ENCODE measurements at places on chromosomes 4 and X.

DNA sequence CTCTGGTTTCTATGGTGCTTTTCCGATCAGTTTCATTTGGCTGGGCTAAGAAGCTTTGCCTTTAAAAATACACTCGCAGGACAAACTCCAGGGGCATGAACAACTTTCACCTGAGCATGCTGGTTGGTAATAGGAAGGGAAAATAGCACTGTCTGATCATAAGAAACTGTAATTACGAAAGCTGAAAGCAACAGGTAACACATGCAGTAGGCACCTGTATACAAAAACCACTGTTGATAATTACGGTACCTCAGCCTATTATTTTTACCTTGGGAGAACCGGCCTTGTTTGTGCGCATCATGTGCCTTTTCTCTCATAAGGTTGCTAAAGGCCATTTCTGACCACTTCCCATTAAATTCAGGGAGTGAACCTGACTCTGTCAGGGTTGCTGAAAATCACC is 45.7 kb downstream of the RTL9 start:
- DNase-seq, result no peak

DNA sequence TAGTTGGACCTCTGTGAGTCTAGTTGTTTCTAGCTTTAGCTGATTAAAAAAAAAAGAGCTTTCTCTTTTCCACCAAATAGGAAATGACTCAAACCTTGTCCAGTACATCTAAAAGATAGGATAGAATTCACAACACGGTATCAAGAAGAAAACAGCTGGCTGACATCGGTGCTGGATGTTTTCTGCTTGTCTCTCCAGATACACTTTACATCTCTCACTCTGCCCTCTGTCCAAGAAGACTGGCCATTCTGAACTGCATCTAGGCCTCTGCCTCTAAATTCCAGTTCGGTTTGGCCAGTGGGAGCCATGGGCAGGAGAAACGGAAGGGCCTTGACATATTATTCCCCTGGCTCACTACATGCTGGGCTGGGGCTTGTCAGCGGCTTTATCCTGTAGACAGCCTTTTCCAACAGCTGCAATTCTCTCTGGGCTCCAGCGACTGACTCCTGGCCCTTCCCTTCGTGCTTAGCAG is 57.3 kb upstream of the SHISA3 start:
- DNase-seq, result no peak

- peak; percentile 31 for DNase-seq
Measured at GRCh38 chr4:2818351-2818939, 25.2 kb upstream of the ADD1 start.

DNA sequence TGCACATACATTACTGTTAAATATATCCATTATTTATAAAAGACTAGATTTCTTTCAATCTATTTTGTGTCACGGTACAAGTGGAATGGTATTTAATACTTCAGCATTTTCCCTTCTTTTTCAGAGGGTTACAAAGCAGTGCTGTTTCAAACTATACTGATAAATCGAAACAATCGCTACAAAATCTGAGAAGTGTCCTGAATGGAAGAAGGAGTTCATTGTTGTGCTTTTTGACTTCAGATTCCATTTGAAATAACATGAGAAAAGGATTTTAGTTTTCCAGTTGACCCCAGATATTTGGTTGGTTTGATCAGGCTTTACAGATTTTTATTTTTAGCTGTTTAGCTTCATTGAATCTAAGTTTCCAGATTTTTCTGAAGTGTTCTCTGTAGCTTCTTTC is 292.1 kb upstream of the ANKRD50 start:
- DNase-seq, result no peak

- DNase-seq, result no peak
Measured at GRCh38 chr4:88675543-88675942, 22.1 kb downstream of the NAP1L5 start.

GRCh38 chr4:112318239-112319142 is 21.3 kb downstream of the ALPK1 start:
- no peak for DNase-seq

GRCh38 chr4:72186714-72187113 is 154.9 kb downstream of the NPFFR2 start:
- DNase-seq, result no peak

DNA sequence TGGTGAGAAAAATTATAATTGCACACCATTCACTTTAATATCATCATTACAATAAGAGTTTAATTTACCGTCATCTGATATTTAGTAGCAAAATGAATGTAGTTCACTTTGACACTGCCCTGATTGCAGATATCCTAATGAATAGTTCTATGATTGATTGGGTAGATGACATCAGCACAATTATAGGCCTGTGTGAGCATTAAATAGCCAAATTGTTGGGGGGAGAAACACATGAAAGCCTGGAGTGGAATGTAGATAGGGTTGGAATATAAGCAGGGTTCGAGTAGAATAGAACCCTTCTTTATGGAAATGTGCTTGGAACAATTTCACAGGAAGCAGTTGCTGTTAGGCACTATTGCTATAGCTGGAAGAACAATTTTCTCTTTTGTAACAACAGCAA is 1526.2 kb downstream of the RPA4 start:
- no peak for DNase-seq

- DNase-seq, result no peak
Measured at GRCh38 chr4:98000940-98001339, 142.3 kb downstream of the STPG2 start.

GRCh38 chr4:18025288-18025687 is 3.7 kb upstream of the LCORL start:
- DNase-seq, result no peak

- peak; percentile 83 for DNase-seq
Measured at GRCh38 chr4:41216294-41217019, 2.1 kb upstream of the APBB2 start.

GRCh38 chr4:145276050-145276449 is 95.7 kb upstream of the OTUD4 start:
- DNase-seq, result no peak

GRCh38 chr4:136831553-136831952 is 700.7 kb downstream of the PCDH18 start:
- no peak for DNase-seq

DNA sequence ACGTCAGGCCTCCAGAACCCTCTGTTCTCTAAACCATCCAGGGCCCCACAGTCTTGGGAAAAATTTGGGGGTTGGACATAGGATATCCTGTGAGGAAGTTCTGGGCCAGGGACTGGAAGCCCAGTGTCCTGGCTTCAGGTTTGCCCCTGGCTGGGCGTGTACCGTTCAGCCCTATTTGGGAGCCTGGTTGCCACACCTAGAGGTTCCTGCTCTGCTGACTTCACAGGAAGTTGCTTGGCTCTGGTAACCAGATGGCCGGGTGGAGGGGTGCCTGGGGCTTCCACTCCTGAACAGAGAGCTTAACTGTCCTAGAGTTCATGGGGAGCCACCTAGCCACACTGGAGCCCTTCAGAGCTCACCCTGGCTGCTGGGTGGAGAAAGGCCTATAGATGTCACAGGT is 1.1 kb downstream of the TAFAZZIN start:
- peak; percentile 50 for DNase-seq

- DNase-seq, result no peak
Measured at GRCh38 chr4:156654410-156654809, 317.2 kb downstream of the PDGFC start.
